ENCODE measurements at places on chromosomes 6 and 20.

DNA sequence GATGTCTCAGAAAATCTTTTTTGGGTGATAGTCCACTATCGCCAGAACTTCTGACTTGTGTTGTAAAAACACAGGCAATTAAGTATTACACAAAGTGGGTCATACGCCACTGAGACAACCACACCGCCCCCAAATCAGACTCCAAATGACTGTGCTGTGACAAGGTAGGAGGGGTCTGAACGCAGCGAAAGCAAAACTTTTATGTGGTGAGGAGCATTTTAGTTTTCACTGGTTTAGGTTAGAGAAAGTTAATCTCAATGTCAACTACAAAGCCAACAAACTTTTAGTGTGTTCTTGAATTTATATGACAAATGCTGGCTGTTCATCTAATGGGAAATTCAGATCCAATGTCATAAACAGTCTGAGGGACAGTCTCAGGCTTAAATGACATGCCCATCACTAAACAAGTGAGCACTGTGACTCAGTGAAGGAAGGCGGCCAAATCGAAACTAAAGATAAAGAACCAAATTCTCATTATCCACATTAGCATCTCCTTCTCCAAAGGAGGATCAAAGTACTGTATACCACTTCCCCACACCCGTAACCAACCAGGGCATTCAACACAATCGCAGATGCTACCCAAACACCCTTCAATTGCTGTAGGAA, 186.7 kb downstream of the GJA10 start:
- no peak for DNase-seq

GRCh38 chr20:13995086-13995665, at the start of gene MACROD2:
Gene MACROD2 (plus strand): TSS chr20:13995516.
- peak; percentile 100 for DNase-seq

DNA sequence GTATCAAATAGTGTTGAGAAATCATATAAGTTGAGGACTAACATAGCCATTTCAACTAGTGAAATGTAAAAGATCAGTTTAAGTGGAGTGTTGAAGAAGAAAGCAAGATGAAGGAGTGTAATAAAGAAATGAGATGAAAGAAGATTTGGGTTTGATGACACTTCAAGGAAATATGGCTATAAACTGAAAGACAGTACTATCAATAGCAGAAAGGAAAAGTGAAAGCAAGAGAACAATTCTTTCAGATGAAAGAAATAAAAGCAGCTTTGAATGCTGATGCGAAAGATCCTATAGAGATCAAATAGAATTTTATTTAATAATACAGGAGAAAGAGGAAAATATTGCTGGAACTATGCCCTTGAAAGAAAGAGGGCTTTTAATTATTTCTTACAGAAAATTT, 92.8 kb upstream of the PRSS16 start:
- DNase-seq = no peak

- DNase-seq = no peak
These were observed 24.1 kb downstream of the LGSN start for GRCh38 chr6:63295553-63296194.

DNA sequence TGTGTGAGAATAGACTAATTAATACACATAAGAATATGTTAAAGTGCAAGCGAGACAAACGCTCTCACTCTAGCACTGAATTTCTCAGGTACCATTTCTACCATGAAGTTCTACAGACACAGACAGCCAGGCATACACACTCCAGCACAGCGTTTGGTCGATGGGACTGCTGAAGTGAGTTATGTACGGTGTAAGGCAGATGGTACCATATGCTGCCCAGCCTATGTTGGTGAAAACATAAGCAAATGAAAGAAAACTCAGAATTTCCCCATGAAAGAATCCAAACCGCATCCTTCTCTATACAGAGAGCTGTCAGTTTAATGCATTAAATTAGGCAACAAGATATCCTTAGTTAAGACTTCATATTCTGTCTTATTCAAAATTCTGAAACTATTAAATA, 34.9 kb downstream of the AGPAT4 start:
- no peak for DNase-seq

- DNase-seq = no peak
These were observed 96.3 kb downstream of the NFATC2 start for GRCh38 chr20:51446230-51446629.

- DNase-seq = no peak
These were observed 67.4 kb upstream of the DSP start for GRCh38 chr6:7473805-7474719.

GRCh38 chr6:35089935-35090505, 51.1 kb downstream of the TCP11 start:
- no peak for DNase-seq

DNA sequence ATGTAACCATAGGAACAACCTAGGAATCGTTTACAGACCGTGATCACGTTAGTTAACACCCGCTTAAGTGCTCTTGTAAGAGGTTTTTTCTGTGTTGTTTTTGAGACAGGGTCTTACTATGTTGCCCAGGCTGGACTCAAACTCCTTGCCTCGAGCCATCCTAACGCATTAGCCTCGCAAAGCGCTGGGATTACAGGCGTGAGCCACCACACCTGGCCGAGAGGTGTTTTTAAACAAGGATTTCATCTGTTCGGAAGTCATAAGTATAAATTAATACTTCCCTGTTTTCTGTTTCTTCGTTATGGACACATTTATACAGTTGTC, 727 bp downstream of the MRS2 start:
- no peak for DNase-seq

DNA sequence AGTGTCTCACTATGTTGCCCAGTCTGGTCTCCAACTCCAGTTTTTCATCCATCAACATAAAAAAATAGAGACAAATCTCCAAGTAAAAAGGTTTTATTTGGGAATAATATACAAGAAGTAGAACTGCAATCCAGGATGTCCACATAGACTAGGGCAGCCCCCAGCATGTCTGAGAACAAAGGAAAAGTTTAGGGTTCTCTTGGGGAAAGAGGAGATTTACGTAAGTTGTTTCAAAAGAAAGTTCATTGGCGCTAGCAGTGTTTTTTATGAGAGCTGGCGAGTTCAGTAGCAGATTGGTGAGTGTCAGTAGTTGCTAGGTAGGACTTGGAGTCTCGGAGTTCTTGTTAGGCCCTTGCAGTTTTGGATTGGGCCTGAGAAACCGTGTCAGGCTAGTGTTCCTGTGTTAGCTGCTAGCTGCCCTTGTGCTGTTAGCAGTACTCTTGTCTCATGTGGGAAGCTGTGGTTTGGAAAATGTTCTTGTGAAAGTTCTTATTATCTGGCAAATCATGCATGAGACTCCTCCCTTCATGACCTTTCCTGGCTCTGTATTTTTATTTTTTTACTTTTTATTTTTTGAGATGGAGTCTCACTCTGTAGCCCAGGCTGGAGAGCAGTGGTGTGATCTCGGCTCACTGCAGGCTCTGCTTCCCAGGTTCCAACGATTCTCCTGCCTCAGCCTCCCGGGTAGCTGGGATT, 24.7 kb downstream of the TTLL9 start:
- no peak for DNase-seq

DNA sequence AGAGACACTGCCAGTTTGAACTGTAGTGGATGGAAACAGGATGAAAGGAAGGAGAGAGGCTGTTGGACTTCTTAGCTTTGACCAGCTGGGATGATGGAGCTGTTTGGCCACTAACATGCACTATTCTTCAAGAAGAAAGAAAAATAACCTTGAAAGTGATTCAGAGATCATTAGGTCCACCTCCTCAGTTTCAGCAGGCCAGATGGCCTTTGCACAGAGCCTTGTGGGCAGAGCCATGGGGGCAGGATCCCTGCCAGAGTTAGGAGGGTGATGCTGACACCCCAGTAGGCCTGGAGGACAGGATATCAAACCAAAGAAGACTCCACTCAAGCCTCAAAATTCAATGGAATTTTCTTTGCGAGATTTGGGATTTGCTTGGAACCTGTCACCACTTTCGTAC, 74.5 kb upstream of the TMEM181 start:
- DNase-seq = no peak

DNA sequence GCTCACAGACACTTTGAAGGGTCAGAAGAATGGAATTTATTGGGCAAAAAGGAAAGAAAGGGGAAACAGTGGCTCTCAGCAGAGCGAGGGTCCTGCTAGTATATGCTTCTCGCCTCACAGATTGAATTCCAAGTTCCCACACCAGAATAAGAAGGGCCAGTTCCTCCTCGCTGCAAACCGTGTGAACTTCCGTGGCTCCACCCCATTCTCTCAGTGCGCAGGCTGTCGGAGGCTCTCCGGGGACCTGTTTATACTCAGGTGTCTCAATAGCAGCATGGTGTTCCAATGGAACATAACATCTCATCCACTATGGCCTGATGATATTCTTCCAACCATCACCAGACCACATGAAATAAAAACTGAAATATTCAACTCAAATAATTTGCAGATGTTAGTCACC, 4.6 kb downstream of the SAMD3 start:
- DNase-seq = no peak

DNA sequence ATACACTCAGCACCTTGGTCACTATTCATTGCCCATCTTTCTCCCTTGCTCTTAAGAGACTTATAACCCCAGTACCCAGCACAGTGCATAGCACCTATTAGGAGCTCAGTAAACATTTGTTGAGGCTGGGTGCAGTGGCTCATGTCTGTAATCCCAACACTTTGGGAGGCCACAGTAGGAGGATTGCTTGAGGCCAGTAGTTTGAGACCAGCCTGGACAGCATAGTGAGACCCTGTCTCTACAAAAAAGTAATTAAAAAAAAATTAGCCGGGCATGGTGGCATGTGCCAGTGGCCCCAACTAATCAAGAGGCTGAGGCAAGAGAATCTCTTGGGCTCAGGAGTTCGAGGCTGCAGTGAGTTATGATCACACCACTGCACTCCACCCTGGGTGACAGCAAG, 8.2 kb upstream of the EIF2S2 start:
- no peak for DNase-seq

DNA sequence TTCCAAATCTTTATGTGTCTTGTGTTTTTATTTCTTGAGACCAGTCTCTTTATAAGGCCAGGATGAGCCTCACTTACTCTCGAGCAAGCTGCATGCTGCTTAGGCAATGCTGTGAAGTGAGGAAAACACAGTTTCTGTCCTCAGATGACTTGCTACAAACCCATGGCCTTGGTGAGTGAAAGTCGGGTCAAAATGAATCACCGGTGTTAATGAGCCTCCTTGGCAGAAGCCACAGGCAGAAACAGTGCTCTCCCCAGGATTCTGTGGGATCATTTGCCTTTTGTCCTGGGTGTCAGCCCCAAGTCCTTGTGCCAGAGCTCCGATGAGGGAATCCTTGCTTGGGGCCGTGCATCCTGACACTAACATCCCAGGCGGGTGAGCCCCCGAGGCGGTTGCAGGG, 482.5 kb downstream of the QKI start:
- peak; percentile 9 for DNase-seq

DNA sequence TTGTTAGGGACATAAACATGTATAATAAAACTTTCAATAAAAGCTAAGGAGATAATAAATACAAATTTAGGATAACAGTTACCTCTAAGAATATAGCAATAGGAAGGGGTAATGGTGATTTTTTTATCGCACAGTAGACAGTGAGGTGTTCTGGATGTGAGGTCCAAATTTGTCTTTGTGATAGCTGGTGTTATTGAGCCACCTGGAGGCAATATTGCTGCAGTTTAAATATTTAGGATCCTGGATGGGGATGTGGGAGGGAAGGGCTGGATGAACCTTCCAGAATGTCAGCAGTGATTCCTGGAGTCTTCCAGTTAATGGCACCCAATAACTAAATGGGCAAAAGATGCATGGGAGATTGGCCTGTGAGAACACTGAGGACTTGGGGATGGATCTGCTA, 13.9 kb downstream of the DEFB123 start:
- no peak for DNase-seq

GRCh38 chr6:106666282-106667021, 37.1 kb downstream of the QRSL1 start:
- no peak for DNase-seq

DNA sequence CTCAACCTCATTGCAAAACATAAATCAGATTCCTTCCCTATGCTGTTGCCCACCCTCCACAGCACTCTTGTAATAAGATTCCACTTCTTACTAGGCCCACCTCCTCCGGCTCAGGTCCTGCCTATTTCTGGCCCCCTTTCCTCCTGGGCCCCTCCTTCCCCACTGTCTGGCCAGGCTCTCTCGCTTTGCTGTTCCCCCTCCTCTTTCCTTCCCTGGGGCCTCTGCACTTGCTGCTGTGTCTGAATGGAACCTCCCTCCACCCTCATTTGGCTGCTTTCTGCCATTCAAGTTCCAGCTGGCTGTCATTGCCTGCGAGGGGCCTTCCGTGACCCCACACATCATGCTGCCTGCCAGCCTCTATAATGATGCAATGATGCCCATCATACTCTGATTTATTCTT, 38.9 kb downstream of the ARHGAP40 start:
- DNase-seq = no peak

DNA sequence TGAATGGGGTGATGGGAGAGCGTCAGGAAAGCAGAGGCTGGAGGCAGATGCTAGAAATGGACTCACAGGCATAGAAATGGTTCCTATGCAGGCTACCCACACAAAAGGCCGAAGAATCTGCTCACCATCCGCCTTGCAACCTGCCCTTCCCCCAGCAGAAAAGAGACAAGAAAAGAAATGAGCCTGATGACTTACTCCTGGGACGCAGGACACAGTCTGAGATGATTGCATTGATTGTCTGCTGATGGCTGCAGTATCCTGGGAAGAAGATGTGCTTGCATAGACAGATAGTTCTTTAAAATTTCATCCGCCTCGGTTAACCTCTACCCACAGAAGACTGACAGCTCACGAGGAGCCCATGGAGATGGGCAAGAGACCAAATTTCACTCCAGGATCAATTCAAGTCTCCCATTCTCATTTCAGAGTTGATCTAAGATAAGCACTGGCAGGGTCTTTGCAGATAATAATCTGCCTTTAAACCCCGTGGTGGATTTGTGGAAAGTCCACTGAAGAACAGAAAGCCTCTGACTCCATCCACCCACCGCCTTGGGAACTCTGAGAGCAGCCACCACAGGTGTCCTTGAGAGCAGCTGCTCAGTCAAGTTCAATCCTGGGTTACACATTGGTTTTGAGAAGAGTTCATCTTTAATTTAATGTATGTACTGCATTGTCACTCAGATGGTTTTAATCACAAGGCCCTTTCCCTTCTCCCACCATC, 7.2 kb downstream of the AGPAT4 start:
- no peak for DNase-seq

- no peak for DNase-seq
These were observed 45.3 kb upstream of the SIRPG start for GRCh38 chr20:1702855-1703254.

Measured in upper lobe of left lung (tissue), 6 donors.